ENCODE measurements at places on chromosomes 6 and 20. TPM values are rescaled to one million over a fixed set of nuclear protein-coding genes. Genes with fewer than 3 reads are reported as not detected.

The NUP43 gene
- 25.8 TPM for total RNA-seq

The HSPA12B gene
- total RNA-seq, result 5.9 TPM

The POPDC3 gene
- total RNA-seq, result not detected

The SLC44A4 gene
- 740 TPM for total RNA-seq

DNA sequence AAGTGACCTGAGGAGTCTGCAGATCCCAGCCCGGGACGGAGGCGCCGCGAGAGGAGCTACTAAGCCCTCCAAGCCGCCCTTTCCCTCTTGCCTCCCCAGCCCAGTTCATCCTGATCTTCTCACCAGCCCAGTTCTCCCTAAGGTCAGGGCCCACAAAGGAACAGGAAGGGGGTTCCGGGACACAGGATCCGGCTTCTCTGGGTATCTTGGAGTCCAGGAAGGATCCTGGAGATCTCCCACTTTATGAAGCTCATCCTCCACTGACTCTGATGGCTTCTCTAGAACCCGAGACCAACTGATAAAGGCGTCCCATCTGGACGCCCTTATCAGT, 36.9 kb upstream of the HLA-C start:
- DNase-seq, result no peak

DNA sequence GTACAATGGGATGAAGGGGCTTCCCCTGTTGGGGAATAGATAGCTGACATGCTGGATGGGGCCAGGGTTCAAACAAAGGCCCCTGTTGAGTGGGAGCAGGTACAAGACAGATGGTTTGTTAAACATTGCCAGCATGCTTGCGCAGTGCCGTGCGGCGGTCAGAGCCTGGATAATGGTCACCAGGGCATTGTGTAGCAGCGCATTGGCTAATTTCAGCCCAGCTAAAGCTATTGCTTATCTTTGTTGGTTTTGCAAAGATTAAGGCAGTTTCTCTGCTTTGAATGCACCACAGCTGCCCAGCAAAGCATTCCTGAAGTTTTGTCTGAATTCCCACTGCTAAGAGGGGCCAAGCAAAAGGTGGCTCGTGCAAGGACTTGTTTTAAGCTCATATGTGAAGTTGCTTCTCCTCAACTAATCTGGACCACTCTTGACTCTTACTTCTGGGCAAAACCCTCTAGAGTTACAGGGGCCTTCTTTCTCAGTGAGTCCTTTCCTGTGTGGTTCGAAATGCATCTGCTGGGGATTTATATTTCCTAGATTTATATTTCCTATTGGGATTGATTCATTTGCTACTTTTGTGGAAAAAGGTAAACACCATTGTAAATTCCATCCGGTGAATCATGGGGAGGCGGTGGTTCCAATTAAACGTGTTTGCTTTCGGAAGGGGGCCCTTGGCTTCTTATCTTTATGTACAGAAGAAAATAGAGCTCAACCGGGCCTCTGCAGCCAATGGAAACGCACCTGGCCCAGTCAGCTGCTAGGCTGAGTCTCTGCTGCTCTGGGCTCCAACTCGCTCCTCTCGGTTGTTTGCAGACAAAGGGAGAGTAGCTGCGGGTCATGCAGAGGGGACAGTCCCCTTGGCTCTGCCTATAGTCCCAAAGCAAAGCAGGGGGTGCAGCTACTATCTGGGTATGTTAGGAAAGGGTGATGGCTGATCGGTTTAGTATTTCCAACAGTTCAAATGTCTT, 72.1 kb downstream of the FOXA2 start:
- DNase-seq, result peak; percentile 77

- no peak for DNase-seq
Observed at GRCh38 chr6:169943241-169944060, 192.0 kb downstream of the ERMARD start.

DNA sequence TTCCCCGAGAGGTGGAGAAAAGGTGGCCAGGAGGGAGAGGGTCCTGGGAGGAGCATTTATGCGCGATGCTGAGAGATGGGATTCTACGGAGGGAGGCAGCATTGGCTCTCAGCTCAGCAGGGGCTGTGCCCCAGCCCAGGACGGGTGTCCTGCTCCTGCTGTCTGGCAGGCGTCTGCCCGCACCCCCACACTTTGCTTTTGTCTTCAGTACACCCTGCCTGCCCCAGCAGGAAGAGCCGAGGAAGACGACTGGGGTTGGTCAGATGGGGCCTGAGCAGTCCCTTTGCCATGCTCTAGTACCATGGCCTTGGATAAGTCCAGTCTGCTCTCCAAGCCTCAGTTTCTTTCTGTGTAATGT, 68.5 kb downstream of the TCP11 start:
- DNase-seq, result peak; percentile 27

DNA sequence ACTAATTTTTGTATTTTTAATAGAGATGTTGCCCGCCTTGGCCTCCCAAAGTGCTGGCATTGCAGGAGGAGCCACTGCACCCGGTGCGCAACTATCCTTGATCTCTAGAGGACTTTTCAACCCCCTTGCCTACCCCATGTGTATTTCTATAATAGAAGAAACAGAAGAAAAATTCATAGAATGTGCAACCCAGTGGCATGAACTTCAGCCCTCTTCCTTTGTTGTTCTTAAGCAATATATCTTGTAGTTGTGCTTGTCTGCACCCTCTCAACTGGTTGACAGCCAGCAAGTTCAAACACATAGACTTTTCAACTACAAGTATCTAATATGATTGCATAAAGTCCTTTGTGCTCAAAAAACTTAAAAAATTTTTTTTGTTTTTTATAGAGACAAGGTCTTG, 72.3 kb upstream of the NCOA3 start:
- no peak for DNase-seq

DNA sequence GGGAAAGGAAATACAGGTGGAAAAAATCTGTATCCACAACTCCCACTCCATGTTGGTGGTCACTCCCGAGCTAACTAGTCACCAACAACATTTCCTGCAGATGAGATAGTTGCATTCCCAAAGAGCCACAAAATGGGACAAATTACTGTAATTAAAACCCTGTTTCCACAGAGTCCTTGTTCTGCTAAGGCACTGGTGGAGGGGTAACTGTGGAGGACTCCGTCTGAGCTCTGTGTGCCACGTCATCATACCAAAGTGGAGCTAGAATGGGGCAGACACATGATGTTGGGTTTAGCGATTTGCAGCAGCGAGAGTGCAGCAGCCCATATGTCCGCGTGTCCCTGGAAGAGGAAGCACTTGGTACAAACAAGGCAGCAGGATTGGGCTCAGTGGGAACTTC, 172.5 kb upstream of the KCNK16 start:
- no peak for DNase-seq

- DNase-seq, result no peak
Observed at GRCh38 chr6:145784683-145785082, 29.9 kb downstream of the FBXO30 start.

GRCh38 chr6:3328145-3328544, 69.4 kb downstream of the PSMG4 start:
- no peak for DNase-seq

- no peak for DNase-seq
Observed at GRCh38 chr20:41359541-41360011, 7.0 kb downstream of the EMILIN3 start.

DNA sequence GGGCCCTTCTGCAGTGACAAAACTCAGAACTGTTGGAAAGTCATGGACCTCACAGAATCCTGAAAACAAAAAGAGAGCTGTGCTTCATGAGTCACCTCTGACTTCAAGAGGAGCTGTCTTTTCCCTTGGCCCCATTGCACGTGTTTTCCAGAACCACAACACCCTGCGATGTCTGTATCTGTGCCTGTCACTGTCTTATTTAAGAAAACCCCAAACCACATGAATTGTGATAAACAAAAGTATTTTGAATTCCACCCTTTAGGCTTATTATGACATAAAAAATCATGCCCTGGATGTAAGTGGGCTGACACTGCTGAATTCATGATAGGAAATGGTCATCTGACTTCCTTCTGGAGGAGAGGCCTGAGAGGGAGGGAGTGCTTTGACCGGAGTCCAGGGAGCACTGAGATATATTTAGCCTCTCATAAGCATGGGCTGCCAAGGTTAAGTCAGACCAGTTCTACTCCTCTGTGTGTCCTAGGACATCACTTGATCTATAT, 96.4 kb upstream of the DUSP22 start:
- no peak for DNase-seq

- DNase-seq, result no peak
Observed at GRCh38 chr6:157596461-157596860, 215.5 kb downstream of the ZDHHC14 start.

GRCh38 chr20:62366370-62367135, 559 bp downstream of the LAMA5 start:
- DNase-seq, result no peak

DNA sequence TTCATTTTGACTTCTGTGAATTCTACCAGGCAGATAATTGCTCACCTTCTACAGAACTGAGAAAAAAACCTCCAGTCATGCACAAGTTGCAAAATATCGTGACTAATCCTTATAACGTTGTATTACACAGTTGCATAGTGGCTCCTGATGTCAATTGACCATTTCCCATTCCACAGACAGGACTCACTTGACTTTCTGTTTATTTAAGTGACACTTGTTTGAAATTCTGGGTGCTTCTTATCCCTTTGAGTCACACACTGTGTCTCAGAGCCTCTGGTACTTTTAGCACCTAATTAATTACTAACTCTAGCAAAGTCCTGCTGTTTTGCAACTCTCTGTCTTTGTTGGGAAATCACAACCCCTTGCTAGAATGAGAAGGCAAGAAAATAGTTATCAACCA, 16.2 kb upstream of the RSPO3 start:
- no peak for DNase-seq

Measured in mucosa of descending colon (tissue), 3 donors.